ENCODE measurements at places on chromosomes 3 and 15.

DNA sequence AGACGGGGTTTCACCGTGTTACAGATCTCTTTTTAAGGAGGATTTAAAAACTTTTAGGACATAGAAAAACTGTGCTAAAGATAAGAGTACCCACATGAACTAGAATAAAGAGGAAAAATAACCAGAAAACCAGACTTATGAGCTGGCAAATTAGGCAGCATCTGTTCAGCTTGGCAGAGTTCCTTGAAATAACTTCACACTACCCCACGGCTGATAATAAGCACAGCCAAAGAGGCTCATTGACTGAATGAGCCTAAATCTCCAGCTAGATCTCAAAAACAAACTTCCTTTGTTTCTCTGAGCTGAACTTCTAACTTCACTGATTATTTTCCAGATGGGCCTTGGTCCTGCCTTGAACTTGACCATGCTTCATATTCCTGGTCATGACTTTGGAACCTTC, 26.7 kb upstream of the PIK3R4 start:
- no peak for DNase-seq

DNA sequence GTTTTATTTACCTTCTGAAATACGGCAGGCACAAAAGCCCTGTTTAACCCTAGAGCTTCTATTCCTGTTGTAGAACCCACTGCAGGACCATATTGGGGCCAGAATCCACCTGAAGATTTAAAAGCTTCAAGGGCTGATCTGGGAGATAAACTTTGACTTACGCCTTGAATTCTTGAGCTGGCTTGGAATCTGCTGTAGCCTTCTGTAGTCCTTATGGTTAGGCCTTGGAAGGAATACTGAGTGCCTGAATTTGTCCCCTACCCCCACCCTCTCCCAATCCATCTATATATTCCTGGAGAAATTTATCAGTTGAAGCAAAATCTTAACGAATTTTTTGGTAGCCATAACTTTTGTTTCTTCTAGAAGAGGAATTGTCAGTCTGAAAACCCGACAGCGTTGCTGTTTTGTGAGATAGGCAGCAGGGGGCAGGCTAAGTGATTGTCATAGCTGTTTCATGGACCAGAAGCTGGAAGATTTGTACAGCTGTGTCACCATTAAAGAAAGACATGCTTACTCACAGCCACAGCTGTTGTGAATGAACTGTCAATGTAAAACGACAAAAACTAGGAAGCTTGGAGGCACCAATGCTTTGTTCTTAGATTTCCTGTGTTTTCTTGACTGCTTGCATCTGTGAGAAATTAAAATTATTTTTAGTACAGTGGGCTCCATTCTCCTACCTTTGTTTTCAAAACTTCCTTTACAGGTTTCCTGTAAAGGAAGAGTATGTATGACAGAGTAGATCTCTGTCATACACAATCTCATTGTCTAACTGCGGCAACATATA, 12.8 kb downstream of the LXN start:
- DNase-seq = peak; percentile 23

GRCh38 chr3:59884409-59884808, 834.6 kb upstream of the CFAP20DC start:
- no peak for DNase-seq

GRCh38 chr3:150469031-150469930, 61.2 kb downstream of the TSC22D2 start:
- DNase-seq = no peak

- DNase-seq = no peak
Observed at GRCh38 chr15:61337541-61337940, 108.4 kb upstream of the RORA start.

DNA sequence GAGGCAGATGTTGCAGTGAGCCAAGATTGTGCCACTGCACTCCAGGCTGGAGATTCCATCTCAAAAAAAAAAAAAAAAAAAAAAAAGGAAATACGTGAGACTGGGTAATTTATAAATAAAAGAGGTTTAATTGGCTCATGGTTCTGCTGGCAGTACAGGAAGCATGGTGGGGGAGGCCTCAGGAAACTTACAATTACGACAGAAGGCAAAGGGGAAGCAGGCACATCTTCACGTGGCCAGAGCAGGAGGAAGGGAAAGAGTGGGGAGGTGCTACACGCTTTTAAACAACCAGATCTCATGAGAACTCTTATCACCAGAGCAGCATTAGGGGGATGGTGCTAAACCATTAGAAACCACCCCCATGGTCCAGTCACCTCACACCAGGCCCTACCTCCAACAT, 138.2 kb upstream of the IL12A start:
- no peak for DNase-seq

Data from right renal pelvis (tissue), 4 donors.